ENCODE measurements at places on chromosomes 4 and X. TPM values are rescaled to one million over a fixed set of nuclear protein-coding genes. Genes with fewer than 3 reads are reported as not detected.
A peak's percentile ranks its signal among the peaks of the same experiment; 100 is the strongest.

GRCh38 chrX:40402831-40403533 lies 177.8 kb upstream of the ATP6AP2 start:
- no peak overlapping the region for H3K27ac ChIP-seq
- H3K27me3 ChIP-seq: no peaks in the 10 kb centered on the region
- H3K4me1 ChIP-seq: no peaks in the 10 kb centered on the region
- DNase-seq: no peak
- no peak overlapping the region for H3K4me3 ChIP-seq

Gene FAT1
- total RNA-seq: 288 TPM

GRCh38 chr4:69907151-69907550 lies 23.7 kb upstream of the CSN1S1 start:
- no peaks in the 10 kb centered on the region for H3K36me3 ChIP-seq
- no peak overlapping the region for H3K4me3 ChIP-seq
- no peak for DNase-seq
- no peaks in the 10 kb centered on the region for H3K4me1 ChIP-seq

- H3K4me1 ChIP-seq: no peaks in the 10 kb centered on the region
- no peak for DNase-seq
- no peaks in the 10 kb centered on the region for H3K36me3 ChIP-seq
- no peak overlapping the region for H3K4me3 ChIP-seq
- no peak overlapping the region for H3K27ac ChIP-seq
Measured at GRCh38 chr4:155974476-155974749, 20.7 kb upstream of the CTSO start.

DNA sequence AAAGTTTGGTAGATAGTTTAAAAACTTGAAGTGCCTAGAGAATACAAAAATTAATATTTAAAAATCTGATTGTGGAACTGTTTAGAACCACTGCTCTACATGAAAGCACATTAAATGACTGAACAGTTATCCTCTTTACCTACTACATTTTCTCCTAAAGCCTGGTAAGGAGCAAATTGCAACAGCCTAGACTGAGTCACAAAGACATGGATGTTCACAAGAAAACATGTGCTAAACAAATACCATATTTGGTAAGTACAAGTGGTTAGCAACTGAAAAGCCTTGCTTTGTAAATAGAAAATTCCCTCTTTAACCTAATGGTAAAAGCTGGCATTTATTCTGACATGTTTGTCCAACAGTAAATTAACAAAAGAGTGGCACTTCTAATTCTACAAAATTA lies 203.1 kb downstream of the FBXO8 start:
- no peak for DNase-seq
- no peaks in the 10 kb centered on the region for H3K36me3 ChIP-seq
- no peaks in the 10 kb centered on the region for H3K27me3 ChIP-seq
- no peak overlapping the region for H3K27ac ChIP-seq
- H3K4me3 ChIP-seq: no peak overlapping the region

Gene TCEAL7
- total RNA-seq: not detected

- no peak for DNase-seq
- peaks cover 2% of the 10 kb centered on the region for H3K36me3 ChIP-seq
- no peaks in the 10 kb centered on the region for H3K4me1 ChIP-seq
- no peak overlapping the region for H3K4me3 ChIP-seq
Measured at GRCh38 chr4:776743-777441, 49.0 kb downstream of the CPLX1 start.

- no peaks in the 10 kb centered on the region for H3K27me3 ChIP-seq
- peak overlapping the region; percentile 90 for H3K27ac ChIP-seq
- H3K4me1 ChIP-seq: peaks cover 39% of the 10 kb centered on the region
Measured at GRCh38 chrX:153969904-153970356, 1.7 kb downstream of the HCFC1 start.

Gene RAB28
- 10.2 TPM for total RNA-seq

Data from Panc1 (cell line).